ENCODE measurements at places on chromosomes 1 and 21.

DNA sequence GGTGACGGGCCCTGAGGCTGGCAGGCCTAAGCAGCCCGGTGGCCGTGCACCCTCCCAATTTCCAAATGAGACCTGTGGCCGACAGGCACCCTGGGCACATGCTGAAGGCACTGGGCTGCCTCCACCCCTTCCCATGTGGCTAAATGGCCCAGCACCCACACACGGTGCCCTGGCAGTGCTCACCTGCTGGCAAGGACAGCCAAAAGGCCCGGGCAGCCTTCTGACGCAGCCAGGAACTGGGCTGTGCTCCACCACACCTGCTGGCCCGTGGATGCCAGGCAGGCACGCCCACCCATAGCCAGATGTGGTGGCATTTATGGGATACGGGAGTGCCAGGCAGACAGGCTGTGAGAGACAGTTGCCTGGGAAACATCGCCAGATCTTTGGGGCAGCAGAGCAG is 4.0 kb upstream of the FAAP20 start:
- no peak for DNase-seq

DNA sequence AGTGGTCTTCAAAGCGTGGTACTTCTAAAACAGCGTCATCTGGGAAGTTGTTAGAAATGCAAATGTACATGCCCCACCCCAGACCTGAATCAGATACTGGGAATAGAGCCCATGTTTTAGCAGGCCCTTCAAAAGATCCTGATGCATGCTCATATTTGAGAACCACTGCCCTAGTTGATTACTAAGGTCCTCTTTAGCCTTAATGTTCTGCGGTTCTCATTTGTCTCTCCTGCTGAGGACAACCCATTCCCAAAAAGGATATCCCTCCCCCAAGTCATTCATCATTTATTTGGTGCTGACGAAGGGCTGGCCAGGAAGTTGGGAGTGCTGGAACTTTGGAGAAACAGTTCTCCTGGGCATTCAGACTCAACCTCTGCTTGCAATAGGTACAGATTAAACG is 92.4 kb upstream of the RALGPS2 start:
- no peak for DNase-seq

- no peak for DNase-seq
Measured at GRCh38 chr1:64861611-64862010, 104.7 kb downstream of the JAK1 start.

- no peak for DNase-seq
Measured at GRCh38 chr1:59101518-59101917, 195.4 kb upstream of the FGGY start.

- DNase-seq, result no peak
Measured at GRCh38 chr1:27513528-27513927, 23.6 kb upstream of the WASF2 start.

Data from NCI-H345 (cell line).